ENCODE measurements at places on chromosomes 1 and 21.
A peak's percentile ranks its signal among the peaks of the same experiment; 100 is the strongest.

- DNase-seq, result no peak
Observed at GRCh38 chr1:183159960-183160359, 26.1 kb upstream of the LAMC2 start.

GRCh38 chr1:204445860-204446412, 34.3 kb upstream of the PPP1R15B start:
- peak; percentile 13 for DNase-seq

- DNase-seq, result peak; percentile 77
Observed at GRCh38 chr1:112735752-112736151, 20.6 kb upstream of the PPM1J start.

- DNase-seq, result no peak
Observed at GRCh38 chr1:167488786-167489185, 29.5 kb downstream of the CD247 start.

- no peak for DNase-seq
Observed at GRCh38 chr21:36628106-36628505, 70.8 kb upstream of the SIM2 start.

DNA sequence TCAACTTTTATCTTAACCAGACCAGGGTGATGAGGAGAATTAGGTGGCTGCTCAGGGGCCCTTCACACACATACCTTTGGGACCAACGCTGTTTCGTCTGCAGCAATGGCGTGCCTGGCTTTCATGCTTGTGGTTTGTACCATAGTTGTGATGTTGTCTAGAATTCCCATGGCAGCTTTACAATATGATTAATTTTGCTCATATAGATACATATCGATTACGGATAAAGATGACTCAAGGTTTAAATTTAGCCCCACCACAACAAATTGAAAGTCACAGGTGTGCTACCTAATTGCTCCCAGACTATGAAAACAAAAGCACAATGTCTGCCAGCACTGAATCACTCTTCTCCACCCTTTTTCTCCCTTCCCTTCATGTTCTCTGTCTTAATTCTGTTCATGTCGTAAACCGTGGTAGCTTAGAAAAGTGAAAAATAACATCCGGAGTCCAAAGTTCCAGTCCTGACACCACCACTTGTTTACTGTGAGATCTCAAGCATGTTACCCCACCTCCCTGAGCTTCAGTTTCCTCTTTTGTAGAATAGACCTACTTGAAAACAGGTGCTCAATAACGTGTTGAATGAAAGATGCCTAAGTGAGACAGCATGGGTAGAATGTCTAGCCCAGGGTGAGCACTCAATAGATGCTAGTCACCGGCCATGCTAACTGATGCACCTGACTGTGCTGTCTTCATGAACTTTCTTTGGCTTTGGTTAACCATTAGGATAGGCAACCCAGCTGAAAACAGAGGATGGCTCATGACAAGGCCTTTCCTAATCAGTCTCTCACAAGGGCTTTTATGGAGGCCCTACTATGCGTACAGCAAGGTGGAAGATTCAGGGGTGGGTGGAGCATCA, 22.1 kb upstream of the JUN start:
- no peak for DNase-seq

- DNase-seq, result peak; percentile 70
Observed at GRCh38 chr1:54287176-54287650, 87.2 kb downstream of the MRPL37 start.

DNA sequence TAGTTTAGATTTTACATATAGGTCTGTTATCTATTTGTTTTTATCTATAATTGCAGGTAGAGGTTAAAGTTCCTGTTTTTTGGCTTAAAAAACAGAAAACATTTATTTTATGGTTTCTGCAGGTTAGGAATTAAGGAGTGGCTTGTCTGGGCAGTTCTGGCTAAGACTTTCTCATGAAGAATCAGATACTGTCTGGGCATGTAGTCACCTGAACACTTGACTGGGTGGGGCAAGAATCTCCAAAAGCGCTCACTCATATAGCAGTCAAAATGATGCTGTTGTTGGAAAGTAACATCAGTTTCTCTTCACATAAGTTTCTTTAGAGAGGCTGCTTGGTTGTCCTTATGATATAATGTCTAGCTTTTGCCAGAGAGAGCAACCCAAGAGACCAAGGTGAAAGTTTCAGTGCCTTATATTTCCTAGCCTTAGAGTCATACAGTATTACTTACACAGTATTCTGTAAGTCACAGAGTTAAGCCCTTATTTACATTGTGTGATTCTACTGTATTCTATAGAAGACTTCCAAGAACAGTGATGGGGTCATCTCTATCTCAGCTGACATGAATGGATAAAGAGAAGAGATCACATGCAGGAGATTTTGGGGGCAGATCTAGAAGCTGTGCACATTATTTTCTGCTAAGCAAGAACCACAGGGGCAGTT, 125.4 kb upstream of the GPR52 start:
- DNase-seq, result no peak

DNA sequence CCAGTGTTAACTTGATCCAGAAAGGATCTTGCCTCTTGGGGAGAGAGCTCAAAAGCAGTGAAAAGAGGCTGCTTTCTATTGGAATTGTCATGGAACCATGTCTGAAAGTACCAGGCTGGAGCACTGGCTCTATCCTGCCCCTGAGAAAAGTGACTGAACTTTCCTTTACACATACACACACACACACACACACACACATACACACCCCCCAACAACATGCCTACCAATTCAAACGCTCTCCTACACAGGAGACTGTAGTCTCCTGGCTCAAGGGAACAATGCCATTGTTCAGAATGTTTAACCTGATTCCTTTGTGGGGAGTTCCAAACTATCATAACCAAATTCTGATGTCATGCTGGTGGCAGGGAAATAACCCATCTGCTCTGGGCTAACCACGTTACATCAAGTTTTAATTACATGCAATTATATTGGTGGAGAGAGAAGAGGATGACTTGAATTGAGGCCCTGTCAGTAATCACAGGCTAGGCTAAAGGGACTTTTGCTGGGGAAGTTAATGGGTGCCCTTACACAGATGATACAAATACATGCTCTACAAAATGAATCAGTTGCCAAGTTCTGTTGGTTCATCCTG, 52.3 kb upstream of the DUSP10 start:
- DNase-seq, result no peak

- no peak for DNase-seq
Observed at GRCh38 chr1:40270152-40270834, 12.3 kb downstream of the ZMPSTE24 start.

GRCh38 chr1:231630558-231631205, 4.1 kb downstream of the DISC1 start:
- no peak for DNase-seq

- DNase-seq, result peak; percentile 71
Observed at GRCh38 chr1:159798893-159799292, 3.3 kb upstream of the FCRL6 start.

DNA sequence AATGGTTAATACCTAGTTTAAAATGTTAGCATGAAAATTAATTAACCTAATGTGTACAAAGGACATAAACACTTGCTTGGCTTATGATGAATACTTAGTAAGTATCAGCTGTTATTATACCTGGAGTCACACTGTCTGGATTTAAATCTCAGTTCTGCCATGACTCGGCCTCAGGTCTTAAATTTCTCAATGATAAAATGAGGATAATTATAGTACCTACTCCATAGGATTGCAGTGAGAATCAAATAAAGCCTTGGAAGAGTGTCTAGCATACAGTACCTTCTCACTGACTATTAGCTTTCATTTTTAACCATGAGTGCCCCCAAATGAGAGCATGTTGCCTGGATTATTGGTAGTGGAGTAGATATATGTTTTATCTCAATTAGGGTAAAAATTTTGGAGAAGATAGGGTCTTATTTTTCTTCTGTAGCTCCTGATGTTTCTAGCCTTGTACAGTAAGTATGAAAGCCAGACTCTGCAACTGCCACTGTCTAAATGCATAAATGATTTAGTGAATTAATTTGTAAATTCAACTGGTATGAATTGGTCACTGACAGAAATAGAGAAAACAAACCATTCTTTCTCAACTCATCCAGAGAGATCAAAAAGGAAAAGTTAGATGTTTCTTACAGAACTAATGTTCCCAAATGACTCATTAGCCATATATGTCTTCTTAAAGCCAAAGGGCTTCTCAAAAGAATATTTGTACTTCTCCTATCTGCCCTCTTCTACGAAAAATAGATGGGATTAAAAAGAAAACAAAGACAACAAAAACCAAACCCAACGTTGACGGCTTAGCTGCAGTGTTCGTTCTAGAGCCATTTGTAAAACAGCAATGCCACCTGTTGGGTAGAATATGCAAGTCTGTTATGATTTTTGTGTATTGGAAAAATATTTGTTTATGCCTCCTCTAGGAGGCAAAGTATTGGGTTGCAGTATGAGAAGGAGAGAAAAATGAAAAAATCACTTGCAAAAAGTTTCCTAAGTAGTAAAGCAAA, 53.8 kb upstream of the MROH9 start:
- peak; percentile 56 for DNase-seq

DNA sequence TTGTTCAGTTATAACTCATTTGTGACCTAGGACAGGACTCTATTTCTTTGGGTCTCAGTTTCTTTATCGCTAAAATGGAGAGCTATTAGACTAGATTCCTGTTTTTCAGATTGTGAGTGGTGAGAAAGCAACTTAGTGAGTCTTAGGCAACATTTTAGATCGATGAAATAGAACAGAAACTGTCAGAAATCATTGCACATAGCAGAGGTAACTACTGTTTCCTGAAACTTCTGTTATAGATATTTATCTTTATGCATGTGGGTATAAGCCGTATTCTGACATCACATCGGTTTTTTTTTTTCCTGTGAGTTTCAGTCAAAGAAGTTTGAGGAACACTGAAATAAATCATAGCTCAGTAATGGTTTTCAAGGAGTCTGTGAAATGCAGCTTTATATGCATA, 42.1 kb upstream of the DNAJC6 start:
- DNase-seq, result no peak

DNA sequence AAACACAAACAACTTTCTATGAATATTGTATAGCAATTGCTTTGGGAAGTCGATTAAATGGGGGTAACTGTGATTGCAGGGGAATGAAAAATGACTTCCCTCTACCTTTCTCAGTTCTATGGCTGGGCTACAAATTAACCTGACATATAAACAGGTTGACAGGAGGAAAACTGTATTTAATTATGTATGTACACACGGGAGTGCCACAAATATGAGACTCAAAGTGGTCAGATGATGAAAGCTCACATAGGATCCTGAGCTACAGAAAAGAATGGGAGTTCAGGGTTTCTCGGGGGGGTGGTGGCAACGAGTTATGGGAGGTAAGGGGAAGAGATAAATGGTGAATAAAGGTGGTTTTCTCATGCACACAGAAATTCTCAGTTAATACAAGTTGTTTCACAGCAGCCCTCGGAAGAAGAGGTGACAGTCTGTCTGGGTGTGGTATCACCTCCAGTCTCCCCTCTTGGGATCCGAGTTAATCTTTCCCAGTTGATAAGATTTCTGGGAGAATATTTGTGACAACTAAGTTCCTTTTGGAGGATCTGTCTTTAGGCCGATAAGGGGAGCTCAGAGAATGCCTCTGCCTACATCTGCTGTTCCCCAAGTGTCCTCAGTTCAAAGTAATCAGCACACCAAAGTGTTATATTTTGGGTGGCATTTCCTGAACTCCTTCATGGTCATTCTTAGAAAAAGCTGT, 26.3 kb downstream of the GADD45A start:
- no peak for DNase-seq

- DNase-seq, result no peak
Observed at GRCh38 chr1:244097523-244098405, 46.7 kb downstream of the ZBTB18 start.

DNA sequence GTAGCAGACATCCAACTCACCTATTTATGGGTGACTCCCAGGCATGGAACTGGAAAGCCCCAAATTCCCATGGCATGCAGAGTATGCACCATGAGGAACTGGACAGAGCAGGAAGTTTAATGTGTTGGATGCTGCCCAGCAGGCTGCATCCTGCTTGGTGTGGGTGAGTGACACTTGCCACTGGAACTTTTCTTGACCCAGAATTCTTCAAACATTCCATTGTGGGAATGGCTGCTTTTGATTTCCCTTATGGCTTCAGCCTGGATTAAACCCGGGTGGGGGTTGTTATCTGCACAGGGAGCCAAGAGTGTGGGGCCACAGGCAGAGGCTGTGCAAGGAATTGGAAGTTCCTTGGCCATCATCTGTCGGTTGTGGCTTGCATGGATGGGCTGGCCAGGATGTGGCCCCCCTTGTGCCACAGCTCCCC, 26.9 kb upstream of the BACE2 start:
- DNase-seq, result peak; percentile 6

DNA sequence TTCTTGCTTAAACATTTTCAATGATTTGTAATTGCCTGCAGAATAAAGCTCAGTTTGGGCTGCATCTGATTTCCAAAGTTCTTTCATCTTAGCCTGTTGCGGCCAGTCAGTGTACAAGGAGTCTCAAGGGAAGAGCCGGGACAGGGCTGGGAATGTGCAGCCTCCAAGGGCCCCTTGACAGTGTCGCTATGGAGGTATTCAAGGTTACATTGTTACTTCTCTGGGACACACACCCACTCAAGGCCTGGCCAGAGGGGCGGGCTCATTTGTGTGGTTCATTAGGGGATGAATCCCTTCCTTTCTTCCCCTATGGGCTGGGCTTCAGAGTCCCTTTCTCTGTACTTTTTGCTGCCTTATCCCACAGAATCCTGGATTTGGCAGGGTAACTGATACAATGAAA, 107.6 kb upstream of the CSF3R start:
- DNase-seq, result no peak

GRCh38 chr21:14870853-14871149, 194.0 kb downstream of the NRIP1 start:
- DNase-seq, result no peak

- DNase-seq, result peak; percentile 76
Observed at GRCh38 chr1:77888081-77888780, at the start of gene NEXN. Gene NEXN, plus strand, starts transcription at chr1:77888624. Its CDS starts 27,483 bp downstream, at chr1:77916107.

- DNase-seq, result no peak
Observed at GRCh38 chr1:15283526-15283925, 36.5 kb downstream of the FHAD1 start.

DNA sequence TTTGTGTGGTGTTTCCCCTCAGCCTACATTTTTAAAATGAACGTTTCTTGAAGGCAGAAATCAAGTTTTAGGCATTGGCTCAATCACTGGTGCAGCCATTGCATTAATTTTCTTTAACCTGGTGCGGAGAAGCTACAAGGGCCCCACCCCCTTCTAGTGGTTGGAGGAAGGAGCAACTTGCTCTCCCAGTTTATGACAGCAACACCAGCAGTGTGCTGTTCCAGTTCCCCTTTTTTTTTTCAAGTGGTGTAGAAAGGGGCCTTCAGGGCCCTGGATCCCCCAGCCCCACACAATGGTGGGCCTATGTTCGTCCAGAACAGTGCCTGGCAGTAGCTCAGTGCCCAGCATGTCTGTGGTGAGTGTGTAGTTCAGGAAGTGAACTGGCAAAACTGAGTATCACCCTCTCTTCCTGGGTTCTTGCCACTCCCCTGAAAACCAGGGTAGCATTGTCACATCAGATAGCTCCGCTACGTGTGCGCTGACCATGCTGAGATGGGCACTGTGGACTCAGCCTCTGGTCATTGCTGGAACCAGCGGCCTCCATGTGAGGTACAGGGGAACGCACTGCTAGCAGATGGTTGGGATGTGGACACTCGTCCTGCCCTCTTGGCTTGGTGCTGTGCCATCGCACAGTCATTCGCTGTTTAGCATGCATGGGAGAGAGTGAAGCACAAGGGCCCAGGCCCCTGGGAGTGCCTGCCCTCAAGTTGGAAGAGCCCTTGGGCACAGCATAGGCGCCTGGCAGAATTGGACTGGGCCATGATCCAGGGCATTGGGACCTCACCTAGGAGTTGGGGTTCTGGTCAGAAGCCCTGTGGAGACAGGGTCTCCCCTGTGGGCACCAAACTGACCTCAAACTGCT, 7.2 kb downstream of the ARF1 start:
- DNase-seq, result no peak

All from brain microvascular endothelial cell (primary cell).